ENCODE measurements at places on chromosomes 1 and 21. TPM values are rescaled to one million over a fixed set of nuclear protein-coding genes. Genes with fewer than 3 reads are reported as not detected.

USH2A gene
- total RNA-seq = not detected

CYP4A11 gene
- 0.79 TPM for total RNA-seq

LRRC71 gene
- not detected for total RNA-seq

DNA sequence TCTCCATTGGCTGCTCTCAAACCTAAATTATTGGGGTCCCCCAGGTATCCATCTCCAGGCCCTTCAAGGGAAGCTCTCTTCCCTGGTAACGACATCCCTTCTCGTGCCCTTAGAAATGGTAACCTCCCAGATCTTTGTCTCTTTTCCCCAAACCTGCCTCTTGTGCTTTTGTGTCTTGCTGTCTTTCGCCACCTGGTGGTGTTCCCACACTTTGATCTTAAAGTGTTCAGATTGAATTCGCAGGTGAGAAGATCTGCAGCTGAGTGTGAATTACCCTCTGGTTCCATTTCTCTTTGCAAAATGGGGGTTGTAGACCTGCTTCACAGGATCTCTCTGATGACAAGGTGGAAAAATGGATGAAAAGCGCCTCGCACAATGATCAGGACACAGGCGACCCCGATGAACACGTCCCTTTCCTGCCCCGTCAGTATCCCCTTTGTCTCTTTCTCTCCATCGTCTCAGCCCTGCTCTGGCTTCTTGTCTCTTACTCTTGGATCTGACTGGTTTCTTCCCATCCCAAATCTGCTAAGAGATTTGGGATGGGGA lies 53.1 kb downstream of the DOP1B start:
- no peak for DNase-seq

DNA sequence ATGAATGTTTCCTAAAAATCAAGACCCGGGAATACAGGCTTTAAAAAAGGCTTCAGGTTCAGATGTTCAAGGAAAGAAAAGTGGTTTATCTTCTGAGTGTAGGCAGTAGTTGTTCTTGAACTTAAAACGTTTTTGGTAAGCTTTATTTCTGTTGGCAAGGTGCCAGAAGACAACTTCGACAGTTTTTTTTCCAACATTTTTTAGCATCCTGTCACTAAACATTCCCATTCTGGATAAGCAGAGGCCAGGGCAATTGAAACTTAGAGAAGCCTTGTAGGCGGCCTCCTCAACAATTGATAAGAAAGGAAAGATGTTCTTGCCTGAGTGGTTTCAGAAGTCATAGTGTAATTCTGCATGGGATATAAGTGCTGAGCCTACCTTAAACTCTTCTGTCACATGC lies 66.7 kb downstream of the PATJ start:
- DNase-seq = no peak

DNA sequence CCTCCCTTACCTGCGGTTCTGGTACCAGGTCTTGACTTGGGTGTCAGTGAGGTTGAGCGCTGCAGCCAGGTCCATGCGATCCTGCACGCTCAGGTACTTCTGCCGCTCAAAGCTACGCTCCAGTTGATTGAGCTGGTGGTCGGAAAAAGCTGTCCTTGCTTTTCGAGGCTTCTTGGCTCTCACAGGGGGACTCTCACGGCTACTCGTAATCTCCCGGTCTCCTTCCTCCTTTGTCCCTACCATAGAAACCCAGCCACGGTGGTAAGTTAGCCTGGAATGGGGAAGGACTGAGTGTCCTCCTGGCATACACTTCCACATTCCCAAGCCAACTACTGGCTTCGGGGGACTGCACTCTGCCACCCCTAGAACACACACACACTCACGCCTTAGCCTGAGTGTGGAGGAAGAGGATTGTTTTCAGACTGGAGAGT lies 2.6 kb downstream of the BARHL2 start:
- no peak for DNase-seq

- no peak for DNase-seq
These were observed 18.4 kb upstream of the SIPA1L2 start for GRCh38 chr1:232648316-232648715.

GRCh38 chr1:47755101-47755990 lies 241.8 kb downstream of the TRABD2B start:
- DNase-seq = no peak

- DNase-seq = no peak
These were observed 57.7 kb upstream of the F3 start for GRCh38 chr1:94599095-94599813.

- DNase-seq = no peak
These were observed 64.2 kb upstream of the ADAM30 start for GRCh38 chr1:119960501-119960900.
